Astrocyte of the cerebellum (primary cell): ENCODE measurements at places on chromosomes 12 and 14.
A peak's percentile ranks its signal among the peaks of the same experiment; 100 is the strongest.

- no peak for DNase-seq
These were observed 90.5 kb downstream of the TTC8 start for GRCh38 chr14:88914956-88915355.

GRCh38 chr12:75048767-75049166, 160.9 kb downstream of the KCNC2 start:
- no peak for DNase-seq

- DNase-seq: no peak
These were observed 53.7 kb downstream of the WIF1 start for GRCh38 chr12:65067383-65067782.

DNA sequence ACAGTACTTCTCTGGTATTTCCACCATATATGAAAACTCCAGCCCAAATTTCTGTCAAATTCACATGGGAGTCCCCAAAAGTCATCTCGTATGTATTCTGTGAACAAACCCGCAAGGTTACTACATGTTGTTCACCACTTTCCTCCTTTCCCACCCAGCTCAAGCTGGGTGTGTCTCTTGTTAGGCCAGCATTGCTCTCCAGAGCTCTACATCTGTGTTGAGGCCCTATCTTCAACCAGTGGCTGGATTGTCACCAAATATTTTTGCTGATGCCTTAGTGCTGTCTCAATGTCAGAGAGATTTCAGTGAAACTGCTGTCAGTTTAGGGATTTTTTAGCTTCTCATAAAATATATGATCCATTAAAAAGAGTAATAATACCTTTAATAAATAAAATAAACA, 230.9 kb downstream of the BTG1 start:
- no peak for DNase-seq

GRCh38 chr12:69024413-69024812, 91.4 kb upstream of the CPM start:
- no peak for DNase-seq

GRCh38 chr14:76832503-76832988, 6.3 kb downstream of the LRRC74A start:
- no peak for DNase-seq

- DNase-seq: peak; percentile 49
These were observed 411.9 kb downstream of the FUT8 start for GRCh38 chr14:65824285-65824977.

GRCh38 chr12:42482748-42483520, 106.6 kb downstream of the PRICKLE1 start:
- DNase-seq: no peak

- no peak for DNase-seq
These were observed 51.1 kb downstream of the TMTC1 start for GRCh38 chr12:29732593-29732992.

DNA sequence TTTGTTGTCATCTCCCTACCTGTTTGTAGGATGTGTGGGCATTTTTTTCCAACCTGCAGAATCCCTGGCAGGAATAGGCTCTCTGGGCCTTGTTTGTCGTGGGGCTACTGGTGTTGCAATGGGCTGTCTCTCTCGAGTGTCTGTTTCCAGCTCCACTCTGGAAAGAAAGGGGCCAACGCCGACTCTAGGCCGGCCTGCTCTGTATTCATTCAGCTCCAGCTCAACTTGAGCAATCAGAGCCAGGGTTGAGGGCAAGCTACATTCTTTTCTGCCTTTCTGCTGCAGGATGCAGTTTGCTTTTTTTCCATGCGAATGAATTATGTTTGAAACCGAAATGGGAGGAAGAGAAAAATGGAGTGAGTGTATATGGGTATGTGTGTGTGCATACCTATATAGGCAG, 2.3 kb downstream of the JDP2 start:
- no peak for DNase-seq

DNA sequence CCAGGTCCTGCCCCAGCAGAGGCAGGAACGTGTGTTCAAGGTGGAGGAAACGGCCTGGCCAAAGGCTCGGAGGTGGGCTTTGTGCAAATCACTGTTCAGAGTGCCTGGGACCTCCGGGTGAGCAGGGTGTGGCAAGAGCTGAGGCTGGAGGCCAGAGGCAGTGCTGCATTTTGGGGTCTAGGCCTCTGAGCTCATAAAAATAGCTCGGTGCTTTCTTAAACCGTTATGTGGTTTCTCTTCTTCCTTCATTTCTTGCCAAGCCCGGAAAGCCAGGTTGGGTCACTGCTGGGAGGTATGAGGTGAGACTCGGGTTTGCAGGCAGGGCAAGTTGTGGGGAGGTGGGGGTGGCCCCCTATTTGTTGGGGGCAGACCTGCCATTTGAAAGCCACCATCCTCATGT, 178.8 kb upstream of the MYL2 start:
- no peak for DNase-seq

DNA sequence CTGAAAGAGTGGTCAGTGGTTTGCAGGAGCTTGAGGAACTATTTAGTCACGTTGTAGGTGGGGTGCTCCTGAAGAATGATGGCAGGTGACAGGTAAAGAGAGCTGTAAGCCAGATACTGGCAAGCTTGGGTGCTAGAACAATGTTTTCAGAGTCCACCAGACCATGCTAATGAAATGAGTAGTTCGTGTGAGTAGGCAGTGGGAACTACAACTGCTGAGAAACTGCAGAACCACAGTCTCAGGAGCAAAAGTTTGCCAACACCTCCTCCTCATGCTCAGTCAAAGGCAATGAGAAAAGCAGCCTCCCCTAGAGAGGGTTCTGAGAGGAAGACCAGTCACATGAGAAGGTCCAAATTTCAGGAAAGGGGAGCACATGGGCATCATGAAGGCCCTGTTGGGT, 91.3 kb downstream of the PRKD1 start:
- no peak for DNase-seq

- DNase-seq: peak; percentile 29
These were observed 92.1 kb upstream of the KRR1 start for GRCh38 chr12:75603475-75603874.

- DNase-seq: no peak
These were observed 33.9 kb upstream of the LTBP2 start for GRCh38 chr14:74645756-74646470.
